ENCODE measurements at places on chromosomes 2 and 18.

DNA sequence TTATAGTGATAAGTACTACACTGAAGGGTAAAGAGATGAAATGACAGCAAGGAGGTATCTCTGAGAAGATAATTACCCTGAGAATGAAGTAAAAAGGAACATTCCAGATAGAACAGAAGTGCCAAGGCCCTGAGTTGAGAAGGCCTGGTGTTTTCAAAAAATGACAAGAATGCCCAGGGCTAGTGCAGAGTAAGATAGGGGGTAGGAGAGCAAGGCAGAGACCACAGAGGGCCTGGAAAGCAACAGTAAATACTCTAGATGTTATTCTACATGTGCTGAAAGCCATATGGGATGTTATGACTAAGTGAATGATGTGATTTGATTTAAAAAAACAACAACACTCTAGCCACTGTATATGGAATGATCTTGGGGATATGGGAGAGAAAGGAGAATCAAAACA, 52.3 kb downstream of the BAZ2B start:
- no peak for DNase-seq

GRCh38 chr2:96907115-96908041, 37.5 kb upstream of the SEMA4C start:
- no peak for DNase-seq

DNA sequence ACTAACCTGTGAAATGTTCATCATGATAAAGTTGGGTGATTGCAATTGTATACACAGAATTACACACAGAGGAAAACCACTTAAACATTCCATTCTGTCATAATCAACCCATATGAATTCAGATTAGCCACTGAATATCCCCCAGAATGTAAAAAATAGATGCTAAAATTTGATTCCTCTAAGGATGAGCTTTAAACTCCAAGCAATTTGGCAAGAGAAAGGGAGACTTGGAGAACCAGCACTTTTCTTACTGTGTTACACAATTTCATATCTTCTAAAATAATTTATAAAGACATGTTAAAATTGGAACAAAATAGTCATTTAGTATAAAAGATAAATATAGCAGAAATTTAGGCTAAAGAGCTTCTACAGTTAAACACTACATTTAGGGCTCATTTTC, 146.3 kb upstream of the LMAN1 start:
- DNase-seq: no peak

GRCh38 chr2:32464431-32464830, 107.6 kb downstream of the BIRC6 start:
- DNase-seq: no peak

DNA sequence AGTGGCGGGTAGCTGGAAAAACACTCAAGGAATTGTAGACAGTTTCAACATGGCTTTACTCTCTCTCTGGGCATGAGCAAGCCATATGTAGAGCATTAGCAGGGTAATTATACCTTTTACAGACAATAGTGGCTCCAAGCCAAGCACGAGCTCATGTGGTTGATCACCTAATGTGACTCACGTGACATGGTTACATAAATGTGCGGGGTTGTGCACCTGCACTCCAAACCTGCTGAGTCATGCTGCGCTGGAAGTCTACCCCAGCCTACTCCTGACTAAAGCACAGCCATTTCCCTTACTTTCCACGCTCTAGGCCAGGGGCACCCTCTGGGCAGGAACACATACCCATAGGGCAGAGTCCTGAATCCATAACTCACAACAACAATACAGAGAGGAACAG, 232.8 kb downstream of the MBD5 start:
- no peak for DNase-seq

GRCh38 chr2:127408807-127409099, 9.5 kb upstream of the PROC start:
- no peak for DNase-seq

DNA sequence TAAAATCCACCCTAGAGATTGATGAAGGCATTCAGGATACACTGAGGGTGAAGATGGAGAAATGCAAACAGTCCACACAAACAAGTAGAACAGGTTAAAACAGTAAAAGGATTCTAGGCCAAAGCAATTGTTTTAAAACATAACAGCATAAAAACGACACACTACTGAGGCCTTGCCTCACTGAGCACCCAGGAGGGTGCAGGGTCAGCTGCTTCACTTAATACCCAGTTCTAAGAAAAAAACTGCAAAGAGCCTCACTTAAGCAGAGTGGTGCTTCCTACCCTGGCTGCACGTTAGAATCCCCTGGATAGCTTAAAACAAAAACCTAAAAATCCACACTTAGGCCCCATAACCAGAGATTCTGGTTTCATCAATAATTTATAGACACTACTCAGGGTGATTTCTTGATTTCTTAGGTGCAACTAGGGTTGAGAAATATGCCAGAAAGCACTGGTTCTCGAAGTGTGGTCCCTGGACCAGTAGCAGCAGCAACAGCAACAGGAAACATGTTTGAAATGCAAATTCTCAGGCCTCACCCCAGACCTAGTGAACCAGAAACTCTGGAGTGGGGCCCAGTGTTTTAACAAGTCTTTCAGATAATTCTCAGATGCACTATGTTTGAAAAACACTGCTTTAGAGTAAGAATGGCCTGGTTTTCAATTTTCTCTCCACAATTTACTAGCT, 279.1 kb downstream of the ZEB2 start:
- no peak for DNase-seq

DNA sequence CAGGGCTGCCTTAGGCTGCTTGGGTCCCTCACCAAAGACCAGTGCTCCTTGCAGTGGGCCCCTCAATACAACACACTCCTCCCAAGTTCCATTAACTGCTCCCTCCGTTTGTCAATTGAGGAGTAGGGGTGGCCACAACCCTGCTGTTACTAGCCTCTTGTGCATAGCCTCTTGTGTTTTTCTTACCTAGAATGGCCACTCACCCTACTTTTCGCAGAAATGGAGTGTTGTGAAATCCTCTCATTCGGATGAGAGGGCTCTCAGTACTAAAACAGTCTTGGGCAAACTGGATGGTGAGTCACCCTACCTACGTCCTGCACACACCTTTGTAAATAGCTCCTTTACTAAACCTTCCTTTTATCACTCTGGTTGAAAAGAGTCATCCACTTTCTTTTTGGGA, 253.9 kb downstream of the OSR1 start:
- no peak for DNase-seq

All from HL-60 (cell line).